ENCODE measurements at places on chromosomes 3 and 15.

DNA sequence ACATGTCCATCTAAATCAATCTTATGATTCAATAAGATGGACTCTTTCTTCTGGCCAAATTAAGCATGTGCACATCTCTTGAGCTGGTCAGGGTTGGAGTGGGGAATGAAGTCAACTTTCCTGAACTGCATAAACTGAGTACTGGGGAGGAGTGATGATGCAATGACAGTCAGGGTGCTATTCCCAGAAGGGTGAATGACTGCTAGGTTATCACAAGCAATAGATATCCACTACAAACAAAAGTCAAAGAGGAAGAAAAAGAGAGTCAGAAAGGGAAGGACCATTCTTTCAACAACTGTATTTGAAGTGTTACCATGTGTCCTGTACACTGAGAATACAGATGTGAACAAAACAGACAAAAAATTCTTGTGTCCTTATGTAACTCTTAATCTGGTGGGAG lies 70.0 kb downstream of the ALCAM start:
- DNase-seq = no peak

DNA sequence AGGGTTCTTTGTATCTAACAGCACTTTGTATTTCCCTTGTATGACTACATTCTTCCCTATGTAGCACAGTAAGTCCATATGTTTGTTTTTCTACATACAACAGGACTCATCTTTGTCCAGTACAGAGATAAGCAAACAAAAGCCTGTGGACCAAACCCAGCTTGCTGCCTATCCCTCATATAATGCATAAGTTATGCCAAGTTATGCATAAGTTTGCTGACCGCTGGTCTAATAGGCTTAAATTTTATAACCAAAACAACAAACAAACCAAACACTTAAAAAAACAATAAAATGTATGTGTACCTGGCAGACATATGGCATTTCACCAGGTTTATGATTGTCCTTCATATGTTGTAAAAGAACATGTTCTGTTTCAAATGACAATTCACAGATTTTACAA lies 56.0 kb downstream of the ZNF280D start:
- DNase-seq = peak; percentile 98

- DNase-seq = no peak
These were observed 4.1 kb downstream of the GALNT15 start for GRCh38 chr3:16178628-16178988.

GRCh38 chr3:44906997-44907396 lies 32.6 kb downstream of the TGM4 start:
- no peak for DNase-seq

GRCh38 chr15:31024330-31024729 lies 32.9 kb upstream of the MTMR10 start:
- no peak for DNase-seq

DNA sequence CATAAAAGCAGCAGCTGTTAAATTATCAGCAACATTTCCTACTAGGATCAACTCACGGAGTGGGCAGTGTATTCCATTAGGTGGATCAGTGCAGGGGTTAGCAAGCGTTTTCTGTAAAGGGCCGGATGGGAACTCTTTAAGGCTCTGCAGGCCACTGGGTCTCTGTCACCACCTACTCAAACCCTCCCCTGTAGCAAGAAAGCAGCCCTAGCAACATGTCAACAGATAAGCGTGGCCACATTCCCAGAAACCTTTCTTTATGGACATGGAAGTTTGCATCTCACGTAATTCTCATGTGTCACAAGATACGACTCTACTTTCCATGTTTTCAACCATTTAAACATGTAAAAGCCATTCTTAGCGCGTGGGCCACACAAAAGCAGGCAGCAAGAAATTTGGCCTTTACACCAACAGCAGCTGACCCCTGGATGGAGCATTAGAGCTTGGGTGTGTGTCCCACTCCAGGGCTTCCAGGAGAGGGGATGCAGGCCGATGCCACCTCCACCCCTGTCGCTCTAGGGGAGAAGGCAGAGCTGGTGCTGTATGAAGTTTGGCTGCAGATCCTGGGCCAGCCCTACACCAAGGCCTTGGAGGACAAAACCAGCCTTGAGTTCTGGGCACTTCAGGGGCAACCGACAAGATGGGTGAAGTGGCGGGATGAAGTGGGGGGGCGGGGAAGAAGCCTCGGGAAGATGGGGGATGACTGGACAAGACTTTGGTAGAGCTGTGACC lies 48.2 kb upstream of the CSPG4 start:
- no peak for DNase-seq

- DNase-seq = no peak
These were observed 65.1 kb downstream of the PIK3CB start for GRCh38 chr3:138769616-138770015.

DNA sequence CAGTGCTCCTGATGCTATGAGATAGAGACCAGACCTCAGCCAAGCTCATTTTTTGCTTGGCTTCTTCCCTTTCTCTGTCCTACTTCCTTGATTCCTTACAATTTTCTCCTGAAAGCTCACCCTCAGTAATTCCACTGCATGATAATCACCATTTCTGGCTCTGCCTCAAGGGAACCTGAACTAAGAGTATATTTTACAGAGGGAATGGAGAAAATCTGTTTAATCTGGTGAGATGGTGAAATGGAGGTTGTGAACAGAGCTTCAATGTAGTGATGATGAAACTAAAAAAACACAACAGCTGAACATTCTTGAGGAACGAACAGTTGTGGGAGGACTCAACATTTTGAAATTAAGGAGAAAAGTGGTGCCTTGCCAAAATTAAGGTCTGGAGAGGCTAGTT lies 16.3 kb downstream of the HHLA2 start:
- DNase-seq = no peak

DNA sequence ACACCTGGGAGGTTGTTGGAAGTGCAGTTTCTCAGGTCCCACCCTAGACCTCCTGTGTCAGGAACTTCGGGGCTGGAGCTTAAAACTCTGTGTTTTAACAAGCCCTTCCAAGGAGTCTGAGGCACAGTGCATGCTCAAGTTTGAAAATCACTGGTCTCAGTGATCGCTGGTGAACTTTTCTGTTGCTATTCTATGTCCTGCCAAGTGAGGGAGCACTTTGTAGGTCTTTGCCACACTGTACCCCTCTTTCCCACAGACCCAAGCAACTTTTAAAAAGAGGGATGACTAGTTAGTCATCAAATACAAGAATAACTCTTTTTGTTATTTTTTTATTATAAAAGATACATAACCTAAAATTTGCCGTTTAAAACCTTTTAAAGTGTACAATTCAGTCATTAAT lies 133.7 kb downstream of the AGBL1 start:
- DNase-seq = no peak

DNA sequence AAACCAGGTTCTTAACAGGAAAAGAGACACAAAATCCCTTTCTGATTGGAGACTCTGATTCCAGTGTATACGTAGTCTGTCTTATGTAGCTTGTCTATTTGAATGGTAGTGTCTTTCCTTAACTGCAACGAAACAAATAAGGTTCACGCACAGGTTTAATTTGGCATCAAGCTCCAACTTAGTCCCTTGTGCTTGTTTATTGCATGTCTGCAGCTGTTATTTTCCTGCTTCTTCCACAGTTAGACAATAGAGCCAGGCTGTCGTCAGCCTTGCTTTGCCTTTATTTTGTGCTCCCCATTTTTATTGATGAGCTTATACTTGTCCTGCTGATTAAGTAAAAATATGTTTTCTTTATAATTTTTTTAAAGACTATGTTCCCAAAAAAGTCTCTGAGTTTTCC lies 152.7 kb upstream of the CDIN1 start:
- DNase-seq = no peak

DNA sequence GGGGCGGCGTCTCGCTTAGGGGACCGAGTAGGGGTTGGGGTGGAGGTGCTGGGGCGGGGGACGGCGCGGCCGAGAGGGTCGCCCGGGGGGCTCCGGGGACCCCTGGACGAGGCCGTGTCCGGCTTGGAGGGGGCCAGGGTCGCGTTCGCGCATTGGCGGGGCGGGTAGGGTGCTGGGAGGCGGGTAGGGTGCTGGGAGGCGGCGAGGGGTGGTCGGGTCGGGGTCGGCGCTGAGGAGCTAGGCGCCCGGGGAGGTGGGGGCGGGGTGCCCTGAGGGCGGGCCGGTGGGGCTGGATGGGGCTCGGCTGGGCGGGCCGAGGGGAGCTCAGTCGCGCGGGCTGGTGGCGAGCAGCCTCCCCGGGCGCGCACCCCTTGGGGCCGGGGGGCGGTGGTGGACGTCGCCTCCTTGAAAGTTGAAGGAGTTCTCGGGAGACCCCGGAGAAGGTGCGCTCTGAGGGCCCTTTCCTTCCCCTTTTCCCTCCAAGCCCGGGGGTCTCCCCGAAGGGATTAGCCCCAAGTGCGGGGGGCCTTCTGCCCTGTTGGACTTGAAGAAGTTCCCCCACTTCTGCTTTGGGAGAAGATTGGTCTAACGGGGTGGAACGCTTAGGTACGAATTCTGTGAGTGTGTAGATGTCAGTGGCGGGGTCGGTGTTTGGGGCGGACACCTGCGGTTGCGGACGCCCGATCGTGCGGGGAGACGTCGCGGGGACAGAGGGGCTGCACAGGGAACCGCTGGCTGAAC lies 543 bp downstream of the MEF2A start:
- DNase-seq = no peak

DNA sequence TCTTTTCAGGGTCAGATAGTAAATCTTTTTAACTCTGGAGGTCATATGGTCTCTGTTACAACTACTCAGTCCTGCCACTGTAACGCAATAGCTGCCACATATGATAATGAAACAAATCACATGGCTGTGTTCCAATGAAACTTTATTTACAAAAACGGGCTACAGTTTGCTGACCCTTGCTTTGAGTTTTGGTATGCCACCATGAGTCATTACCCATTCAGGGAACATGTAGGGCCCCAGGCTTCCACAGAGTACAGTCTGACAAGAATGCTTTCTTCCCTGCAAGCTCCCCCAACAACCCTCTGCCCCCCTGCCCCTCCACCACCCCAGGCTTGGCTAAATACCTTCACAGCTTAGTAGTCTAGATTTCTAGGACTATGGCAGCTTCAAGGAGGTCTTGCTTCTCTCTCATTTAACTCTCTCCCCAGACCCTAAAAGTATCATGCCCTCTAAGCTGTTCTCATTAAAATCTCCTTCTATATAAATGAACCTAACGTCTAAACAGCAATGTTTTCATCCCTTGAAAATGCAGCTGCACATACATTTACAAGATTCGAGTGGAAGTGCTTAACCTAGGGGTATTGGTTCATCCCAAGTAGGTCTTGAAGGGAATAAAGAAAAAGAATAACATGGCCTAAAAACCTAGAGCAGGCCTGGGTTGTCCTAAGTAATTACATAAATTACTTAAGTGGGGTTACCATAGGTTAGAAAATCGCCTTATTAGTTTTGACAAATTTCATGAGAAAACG lies 117.8 kb upstream of the PRICKLE2 start:
- no peak for DNase-seq

Measured in LNCaP clone FGC (cell line).